Left lobe of liver (tissue), 2 donors: ENCODE measurements at places on chromosomes 12 and 14.

GRCh38 chr14:61929651-61930050, 167.4 kb downstream of the SNAPC1 start:
- DNase-seq, result no peak

GRCh38 chr14:101992708-101993107, 28.3 kb downstream of the DYNC1H1 start:
- no peak for DNase-seq

DNA sequence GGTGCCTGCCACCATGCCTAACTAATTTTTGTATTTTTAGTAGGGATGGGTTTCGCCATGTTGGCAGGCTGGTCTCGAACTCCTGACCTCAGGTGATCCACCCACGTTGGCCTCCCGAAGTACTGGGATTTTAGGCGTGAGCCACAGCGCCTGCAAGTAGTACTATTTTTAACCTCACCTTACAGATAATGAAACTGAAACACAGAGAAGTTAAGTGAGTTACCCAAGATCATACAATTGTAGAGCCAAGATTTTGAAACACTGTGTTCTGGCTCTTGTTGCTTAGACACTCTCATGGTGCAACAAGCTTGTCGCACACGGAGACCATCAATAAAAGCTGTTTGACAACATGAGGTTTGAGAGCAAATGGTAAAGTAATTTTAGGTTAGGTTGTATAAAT, 159.1 kb upstream of the LMNTD1 start:
- DNase-seq, result no peak

DNA sequence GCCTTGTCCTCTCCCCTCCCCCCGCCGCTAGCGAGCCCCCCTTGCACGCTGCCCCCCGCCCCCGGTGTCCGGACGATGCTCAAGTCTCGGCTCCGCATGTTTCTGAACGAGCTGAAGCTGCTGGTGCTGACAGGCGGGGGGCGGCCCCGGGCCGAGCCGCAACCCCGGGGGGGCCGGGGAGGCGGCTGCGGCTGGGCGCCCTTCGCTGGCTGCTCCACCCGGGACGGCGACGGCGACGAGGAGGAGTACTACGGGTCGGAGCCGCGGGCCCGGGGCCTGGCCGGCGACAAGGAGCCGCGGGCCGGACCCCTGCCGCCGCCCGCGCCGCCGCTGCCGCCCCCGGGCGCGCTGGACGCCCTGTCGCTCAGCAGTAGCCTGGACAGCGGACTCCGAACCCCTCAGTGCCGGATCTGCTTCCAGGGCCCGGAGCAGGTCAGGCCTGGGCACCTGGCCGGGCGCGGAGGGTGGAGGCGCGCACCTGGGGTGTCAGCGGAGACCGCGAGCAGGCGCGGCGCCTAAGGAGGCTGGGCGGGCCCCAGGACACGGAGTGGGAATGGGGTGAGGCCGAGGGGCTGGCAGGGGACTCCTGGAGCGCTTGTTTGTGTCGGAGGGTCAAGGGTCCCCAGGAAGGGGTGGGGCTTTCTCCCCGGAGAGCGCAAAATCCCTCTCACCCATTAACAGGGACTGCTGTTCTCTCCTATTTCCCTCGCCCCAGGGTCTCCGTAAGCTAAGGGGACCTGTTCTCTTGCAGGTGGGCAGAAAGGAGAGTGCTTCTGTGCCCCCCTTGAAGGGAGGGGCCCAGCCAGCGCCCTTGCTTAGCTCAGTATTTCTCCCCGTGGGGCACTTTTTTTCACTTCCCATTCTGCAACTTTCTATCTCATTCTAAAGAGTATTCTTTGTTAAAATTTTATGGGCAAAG, 810 bp downstream of the MARCHF9 start:
- DNase-seq, result peak; percentile 65

DNA sequence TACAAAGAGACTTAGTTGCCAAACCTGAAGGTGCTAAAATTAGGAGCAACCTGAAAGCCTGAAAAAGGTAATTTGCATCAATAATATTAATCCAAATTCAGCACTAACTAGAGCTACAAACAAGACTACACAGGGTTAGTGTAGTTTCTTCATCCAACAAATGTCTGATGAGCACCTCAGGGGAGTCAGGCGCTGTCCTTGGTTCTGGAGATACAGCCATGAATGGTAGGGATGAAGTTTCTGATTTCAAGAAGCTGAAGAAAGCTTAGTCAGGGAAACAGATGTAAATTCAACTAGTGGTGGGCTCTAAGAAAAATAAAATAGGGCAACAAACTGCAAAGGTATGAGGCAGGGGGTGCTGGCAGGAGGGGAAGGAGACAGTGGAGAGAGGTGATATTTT, 266.3 kb downstream of the GLT1D1 start:
- no peak for DNase-seq

DNA sequence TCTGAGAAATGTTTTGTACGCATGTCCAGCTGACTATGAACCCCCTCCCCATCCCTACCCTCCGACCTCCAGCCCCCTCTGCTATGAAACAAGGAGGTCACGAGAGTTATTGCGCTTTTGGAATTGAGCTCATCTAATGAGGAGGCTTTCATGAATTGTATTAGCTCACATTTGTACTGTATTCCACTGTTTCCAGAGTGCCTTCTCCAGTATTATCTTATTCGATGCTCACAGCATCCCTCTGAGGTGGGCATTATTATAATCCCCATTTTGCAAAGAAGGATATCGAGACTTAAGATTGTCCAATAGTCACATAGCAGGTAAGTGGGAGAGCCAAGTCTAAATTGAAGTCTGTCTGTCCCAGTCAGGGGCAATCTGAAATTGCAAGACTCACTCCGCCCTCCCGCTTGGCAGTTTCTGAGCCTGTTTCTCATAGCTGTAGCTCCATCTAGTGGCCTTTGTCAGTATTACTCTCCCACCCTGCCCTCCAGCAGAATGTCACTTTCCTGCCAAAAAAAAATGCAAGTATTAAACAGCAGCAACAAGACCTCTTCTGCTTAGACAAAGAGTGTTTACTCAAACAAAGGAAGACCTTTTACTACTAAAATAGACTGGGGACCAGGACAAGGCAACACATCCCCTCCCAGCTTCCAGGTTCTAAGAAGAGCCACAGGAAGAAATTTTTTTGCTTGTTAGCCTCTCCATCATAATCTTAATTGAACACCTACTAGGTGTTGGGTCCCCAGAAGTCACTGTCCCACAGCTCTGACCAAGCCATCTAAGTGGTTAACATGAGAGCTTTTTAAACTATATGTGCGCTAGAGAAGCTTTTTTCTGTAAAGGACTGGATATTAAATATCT, 48.6 kb upstream of the TMEM233 start:
- peak; percentile 58 for DNase-seq

GRCh38 chr12:105822131-105823105, 316.3 kb downstream of the NUAK1 start:
- DNase-seq, result no peak

DNA sequence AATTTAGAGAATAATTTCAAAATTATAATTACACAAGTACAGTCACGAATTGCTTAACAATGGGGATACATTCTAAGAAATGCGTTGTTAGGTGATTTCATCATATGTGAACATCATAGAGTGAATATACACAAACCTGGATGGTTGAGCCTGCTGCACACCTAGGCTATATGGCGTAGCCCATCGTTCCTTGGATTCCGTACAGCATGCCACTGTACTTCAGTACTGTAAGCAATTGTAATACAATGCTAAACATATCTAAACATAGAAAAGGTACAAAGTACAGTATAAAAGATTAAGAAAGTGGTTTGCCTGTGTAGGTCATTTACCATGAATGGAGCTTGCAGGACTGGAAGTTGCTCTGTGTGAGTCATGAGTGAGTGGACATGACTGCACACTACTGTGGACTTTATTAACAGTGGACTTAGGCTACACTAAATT, 286.2 kb downstream of the CACNA1C start:
- DNase-seq, result no peak

DNA sequence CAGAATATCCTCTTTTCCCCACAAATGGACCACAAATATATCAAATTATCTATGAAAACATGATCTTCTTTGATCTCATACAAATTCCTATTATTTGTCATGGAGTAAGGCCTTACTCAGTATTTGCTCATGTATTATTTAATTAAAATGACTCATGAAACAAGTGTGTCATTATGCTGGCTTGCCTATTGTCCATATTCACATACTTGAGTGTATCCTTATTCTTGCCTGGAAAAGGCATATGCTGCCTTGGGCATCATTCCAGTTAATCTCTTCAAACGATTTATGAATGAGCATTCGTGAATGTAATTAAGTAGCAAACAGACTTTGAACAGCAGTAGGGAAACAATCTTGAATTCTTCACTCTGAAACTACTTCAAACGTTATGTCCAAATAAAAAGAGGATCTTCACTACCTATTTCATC, 22.6 kb upstream of the SNRPF start:
- no peak for DNase-seq

DNA sequence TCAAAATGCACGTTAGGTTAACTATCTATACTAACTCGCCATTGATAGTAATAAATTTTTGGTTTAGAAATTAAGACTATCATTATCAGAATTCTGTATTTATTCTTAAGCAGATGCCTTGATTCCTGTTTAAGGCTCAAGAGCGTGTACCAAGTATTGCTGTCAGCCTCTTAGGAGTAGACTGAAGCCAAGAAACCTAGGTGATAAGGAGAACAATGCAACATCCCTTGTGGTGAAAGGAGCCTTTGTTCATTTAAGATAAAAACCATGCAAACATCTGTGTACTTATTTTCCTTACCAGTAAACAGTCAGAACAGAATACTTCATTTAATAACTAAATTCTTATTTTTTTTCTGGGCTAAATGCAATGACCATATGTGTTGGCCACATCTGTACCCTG, 109.4 kb upstream of the NOVA1 start:
- DNase-seq, result no peak

DNA sequence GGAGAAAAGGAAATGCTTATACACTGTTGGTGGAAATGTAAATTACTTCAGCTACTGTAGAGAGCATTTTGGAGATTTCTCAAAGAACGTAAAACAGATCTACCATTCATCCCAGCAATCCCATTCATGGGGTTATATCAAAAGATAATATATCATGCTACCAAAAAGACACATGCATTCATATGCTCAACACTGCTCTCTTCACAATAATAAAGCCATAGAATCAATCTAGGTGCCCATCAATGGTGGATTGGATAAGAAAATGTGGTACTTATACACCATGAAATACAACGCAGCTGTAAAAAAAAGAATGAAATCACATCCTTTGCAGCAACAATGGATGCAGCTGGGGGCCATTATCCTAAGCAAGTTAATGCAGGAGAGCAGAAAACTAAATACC, 1487.7 kb upstream of the SEL1L start:
- no peak for DNase-seq

GRCh38 chr14:94022532-94023411, 3.4 kb upstream of the OTUB2 start:
- DNase-seq, result no peak

GRCh38 chr12:95789126-95790032, 1.2 kb downstream of the NTN4 start:
- peak; percentile 54 for DNase-seq

DNA sequence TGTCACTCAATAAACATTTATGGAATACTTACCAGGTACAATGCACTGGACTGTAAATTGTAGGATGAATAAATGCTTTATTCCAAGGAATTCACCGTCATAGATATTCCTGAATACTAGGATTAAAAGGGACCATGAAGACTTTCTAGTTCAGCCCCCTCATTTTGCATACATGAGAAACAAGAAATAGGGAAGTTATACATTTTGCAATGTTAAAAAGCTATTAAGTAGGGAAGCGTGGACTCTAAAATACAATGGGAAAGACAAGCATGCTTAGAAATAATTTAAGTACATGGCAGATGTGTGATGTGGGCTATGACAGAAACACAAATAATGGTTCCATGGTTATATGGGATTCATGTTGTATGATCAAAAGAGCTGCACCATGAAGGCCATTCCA, 89.4 kb upstream of the SYT10 start:
- no peak for DNase-seq

- DNase-seq, result peak; percentile 63
Measured at GRCh38 chr14:100239211-100239839, 381 bp downstream of the YY1 start.

- DNase-seq, result no peak
Measured at GRCh38 chr14:42229976-42230375, 623.3 kb downstream of the LRFN5 start.

DNA sequence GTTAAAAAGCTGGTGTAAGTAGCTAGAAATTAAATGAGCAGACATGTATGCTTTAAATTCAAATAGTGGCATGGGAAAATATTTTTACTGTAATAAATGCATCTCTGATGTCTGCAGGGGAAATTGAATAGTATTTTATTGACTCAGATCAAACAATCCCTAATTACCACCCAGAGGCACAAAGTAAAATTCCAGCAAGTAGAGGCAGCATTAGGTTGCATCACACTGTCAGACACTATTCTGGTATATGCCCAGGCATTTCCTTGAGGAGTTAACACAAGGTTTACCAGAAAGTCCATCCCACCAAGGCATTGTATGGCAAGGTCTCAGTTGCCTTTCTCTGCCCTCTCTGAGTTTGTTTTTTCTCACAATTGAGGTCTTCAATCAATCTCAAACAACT, 201.6 kb upstream of the KITLG start:
- DNase-seq, result no peak

- no peak for DNase-seq
Measured at GRCh38 chr12:22335794-22336166, 1.3 kb upstream of the ST8SIA1 start.

- DNase-seq, result no peak
Measured at GRCh38 chr14:76293221-76293620, 82.7 kb upstream of the ESRRB start.

DNA sequence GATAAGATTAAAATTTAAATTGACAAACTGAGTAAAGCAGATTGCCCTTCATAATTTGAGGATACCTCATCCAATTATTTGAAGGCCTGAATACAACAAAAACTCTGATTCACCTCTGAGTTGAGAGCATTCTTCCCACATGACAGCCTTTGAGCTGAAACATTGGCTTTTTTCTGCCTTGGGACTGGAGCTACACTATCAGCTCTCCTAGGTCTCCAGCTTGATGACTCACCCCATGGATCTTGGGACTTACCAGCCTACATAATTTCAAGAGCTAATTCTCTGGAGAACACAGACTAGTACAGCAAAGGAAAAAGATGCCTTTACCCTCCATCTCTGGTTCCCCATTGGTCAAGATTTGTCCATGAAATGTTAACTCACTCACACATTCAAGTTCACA, 555.1 kb downstream of the FOXG1 start:
- no peak for DNase-seq

DNA sequence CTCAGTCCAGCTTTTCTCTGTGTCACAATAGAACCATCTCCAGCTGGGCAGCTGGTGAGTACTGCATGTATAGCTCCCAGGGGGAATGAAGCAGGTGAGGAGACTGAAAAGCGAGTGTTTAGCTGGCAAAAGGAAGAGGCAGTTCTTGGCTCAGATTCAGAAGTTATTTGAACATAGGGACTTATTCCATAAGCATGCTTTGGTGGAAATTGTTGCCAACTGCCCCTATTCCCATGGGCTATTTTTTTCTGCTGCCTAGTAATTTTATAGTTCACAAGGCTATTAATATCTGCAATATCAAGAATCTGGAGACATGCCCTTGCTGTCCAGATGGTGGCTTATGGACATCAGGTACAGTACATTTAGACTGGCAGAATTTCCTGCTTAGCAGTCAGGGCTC, 1112.7 kb downstream of the LRFN5 start:
- DNase-seq, result no peak

- no peak for DNase-seq
Measured at GRCh38 chr12:56387152-56387736, 24.6 kb upstream of the APOF start.

GRCh38 chr12:42103155-42103554, 41.5 kb downstream of the GXYLT1 start:
- DNase-seq, result no peak
